Stimulated activated CD4-positive, alpha-beta T cell treated with anti-CD3 and anti-CD28 coated beads, Interleukin-12 subunit alpha, Interleukin-12 subunit beta, amount 100 ng/mL, for 48 hours (primary cell): ENCODE measurements at places on chromosomes 16 and 17.

DNA sequence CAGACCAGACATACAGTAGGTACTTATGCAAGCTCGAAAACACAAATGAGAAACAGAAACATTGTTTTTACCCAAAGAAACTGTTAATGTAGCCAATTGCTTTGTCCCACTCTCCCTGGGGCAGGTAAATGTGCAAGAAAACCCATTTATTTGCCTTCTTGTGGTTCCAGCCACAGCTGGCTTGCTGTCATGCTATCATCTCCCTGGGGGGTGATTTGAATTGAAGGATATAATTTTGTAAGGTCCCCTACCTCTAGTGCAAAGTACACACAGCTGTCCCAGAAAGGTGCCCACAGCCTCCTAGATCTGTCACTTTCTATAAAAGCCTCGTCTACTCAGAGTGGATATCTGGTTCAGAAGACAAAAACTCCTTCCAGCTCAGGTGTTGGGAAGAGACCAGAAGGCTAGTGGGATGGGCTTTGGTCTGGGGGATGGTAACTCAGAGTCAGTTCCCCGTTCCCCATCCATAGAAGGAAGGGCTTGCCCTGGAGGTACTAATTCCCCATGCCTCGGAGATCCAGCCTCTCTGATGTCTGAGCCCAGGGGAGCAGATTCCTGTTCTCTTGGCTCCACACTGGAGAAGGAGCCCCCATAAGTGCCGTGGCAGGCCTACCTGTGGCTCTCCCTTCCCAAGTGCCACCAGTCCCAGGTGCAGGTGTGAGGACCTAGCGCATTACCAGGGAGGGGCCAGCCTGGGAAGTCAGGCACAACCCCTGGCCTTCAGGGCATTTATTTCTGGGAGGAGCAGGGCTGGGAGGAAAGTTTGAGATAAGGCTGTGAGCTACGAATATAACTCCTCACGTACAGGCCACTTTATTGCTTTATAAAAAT lies 2.4 kb upstream of the PRR15L start:
- no peak for DNase-seq

DNA sequence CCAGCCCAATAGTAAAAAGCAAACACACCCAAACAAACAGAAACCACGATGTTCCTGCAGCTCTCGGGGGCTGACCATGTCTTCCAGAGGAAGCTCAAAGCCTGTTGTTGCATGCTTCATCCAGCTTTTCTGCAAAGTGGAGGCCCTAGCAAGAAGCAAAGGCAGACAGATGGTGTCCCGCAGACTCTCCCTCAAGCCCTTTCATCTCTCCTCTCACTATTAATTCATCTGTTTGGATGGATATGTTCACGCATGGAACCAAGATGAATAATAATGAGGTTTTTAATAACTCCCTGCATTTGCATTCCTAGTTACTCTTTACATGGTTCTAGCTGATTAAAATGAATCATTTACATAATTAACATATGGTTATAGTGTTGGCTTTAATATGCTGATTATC lies 36.6 kb downstream of the RBFOX1 start:
- no peak for DNase-seq

DNA sequence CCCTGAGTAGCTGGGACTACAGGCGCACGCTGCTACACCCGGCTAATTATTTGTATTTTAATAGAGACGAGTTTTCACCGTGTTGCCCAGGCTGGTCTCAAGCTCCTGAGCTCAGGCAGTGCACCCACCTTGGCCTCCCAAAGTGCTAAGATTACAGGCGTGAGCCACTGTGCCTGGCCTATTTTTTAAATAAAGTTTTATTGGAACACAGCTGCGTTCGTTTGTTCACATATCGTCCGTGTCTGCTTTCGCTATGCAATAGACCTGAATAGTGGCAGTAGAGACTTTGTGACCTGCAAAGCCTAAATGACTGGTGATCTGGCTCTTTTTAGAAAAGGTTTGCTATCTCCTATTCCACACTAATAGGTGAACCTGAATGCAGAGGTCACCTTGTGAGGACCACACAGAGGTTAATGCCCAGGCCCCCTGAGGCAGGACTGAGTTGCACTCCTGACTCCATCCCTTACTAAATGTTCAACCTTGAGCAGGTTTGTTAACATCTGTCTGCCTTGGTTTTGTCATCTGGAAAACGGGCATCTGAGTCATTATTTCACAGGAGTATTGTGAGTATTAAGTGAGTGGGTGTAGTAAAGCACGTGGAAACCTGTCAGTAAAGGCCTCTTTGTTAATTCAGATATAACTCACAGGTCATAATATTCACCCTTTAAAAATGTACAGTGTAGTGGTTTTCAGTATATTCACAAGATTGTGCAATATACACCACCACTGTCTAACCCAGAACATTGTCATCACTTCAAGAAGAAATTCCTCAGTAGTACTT lies 157.5 kb upstream of the CACNG5 start:
- DNase-seq: peak; percentile 23

DNA sequence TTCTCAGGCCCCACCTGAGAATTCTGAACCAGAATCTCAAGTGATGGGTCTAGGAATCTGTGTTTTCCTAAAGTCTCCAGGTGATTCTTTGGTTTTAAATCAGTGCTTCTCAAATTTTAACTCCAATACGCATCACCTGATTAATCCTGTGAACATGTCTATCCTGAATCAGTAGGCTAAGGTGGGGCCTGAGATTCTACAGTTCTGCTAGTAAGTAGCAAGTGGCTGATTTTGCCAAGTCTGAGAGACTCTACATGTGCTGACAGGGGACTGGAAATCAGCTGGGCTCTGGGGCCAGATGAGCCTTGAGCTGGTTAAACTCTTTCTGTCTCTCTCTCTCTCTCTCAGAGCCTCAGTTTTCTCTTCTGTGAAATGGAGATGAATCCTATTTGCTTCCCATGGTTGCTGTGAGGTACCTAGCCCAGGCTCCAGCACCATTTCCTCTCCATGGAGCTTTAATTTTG lies 9.0 kb downstream of the CCR7 start:
- no peak for DNase-seq

DNA sequence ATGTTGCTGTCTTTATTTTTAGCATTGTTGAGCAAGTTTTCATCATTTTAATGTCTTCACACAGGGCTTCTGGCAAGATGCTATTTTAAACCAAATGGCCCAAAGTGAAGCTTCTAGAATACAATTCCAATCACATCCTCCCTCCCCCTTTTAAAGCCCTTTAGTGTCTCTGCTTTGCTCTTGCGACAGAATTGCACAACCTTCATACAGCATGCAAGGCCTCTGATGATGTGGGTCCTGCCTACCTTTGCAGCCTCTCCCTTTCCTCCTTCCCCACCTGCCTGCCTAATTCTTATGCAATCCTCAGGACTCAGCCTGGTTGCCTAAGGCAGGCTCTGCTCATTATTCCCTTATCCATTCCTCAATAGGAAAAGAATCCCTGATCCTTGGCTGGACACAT lies 381.7 kb downstream of the SLC39A11 start:
- no peak for DNase-seq

GRCh38 chr17:77543801-77544200 lies 403.0 kb downstream of the SEC14L1 start:
- no peak for DNase-seq

DNA sequence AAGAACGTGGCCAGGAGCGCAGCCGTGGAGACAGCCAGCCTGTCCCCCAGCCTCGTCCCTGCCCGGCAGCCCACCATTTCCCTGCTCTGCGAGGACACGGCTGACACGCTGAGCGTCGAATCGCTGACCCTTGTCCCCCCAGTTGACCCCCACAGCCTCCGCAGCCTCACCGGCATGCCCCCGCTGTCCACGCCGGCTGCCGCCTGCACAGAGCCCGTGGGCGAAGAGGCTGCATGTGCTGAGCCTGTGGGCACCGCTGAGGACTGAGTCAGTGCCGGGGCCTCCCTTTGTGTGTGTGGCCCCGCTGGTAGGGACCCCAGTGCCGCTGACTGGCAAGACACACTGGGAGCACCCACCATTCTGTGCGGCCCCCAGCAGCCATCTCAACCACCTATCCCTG lies 77.6 kb downstream of the SOCS1 start:
- DNase-seq: no peak

GRCh38 chr16:31083081-31083480 lies 5.7 kb downstream of the PRSS53 start:
- no peak for DNase-seq

GRCh38 chr17:77280304-77281121 lies 139.7 kb downstream of the SEC14L1 start:
- DNase-seq: no peak

DNA sequence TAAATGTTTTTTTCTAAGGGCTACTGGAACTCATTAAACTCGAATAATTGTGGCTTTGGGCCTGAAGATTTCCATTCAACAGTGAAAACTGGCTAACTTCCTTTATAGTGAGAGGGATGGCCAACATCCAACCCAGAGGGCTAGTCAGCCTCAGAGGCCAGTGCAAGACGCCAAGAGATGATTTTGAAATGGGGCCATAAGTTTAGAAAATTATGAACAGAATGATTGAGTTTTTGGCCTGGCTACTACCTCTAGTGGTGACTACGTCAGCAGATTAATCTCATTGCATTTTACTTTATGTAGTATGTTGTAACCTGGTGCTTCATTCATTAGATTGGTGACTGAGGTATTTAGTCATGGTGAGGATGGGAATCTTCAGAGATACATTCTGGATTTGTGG lies 28.4 kb downstream of the HAPSTR1 start:
- no peak for DNase-seq

DNA sequence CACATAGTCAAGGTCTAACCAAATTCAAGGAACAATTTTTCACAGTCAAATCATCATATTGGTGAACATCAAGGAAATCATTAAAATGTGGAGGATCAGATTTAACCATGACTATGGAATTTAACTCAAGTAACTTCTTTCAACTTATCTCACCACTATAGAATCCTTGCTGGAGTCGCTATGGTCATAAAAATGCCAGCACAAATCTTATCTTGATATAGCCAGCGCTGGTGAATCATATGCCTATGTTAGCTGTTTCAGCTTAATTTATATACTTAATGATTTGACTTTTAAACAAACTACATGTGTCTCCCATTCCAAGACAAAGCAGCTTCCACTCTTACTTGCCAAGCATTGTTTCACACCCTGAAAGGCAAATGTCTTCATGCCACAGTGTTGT lies 416.4 kb downstream of the CDH11 start:
- no peak for DNase-seq

GRCh38 chr17:33779234-33779591 lies 475.9 kb upstream of the CCL2 start:
- peak; percentile 5 for DNase-seq

- DNase-seq: no peak
Measured at GRCh38 chr16:46801428-46802049, 29.4 kb downstream of the C16orf87 start.

GRCh38 chr17:56593646-56594319 lies at the start of gene NOG:
Gene NOG, plus strand, starts transcription at chr17:56593699. Its CDS starts 525 bp downstream, at chr17:56594224.
- DNase-seq: no peak

GRCh38 chr17:51059781-51060180 lies 60.9 kb downstream of the SPAG9 start:
- no peak for DNase-seq
